Right renal cortex interstitium (tissue), 3 donors: ENCODE measurements at places on chromosomes 12 and 14.

- no peak for DNase-seq
Measured at GRCh38 chr14:60211153-60211552, 37.9 kb upstream of the PPM1A start.

DNA sequence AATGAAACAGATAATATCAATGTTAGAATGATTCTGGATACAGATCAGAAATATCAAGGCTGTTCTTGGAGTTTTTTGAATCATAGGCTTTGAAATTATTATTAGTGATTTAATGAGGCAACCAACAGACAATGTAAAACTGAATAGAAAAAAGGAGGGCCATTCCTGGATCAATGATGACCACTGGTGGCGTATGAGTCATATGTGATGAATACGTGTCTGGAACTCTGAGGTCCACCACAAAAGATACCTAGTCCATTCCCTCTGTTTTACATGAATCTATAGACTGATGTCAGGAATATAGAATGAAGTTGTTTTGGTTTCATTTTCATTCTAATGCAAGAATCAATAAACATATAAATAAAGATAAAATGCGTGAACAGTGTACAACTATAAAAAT is 78.3 kb upstream of the RTL1 start:
- DNase-seq, result no peak

DNA sequence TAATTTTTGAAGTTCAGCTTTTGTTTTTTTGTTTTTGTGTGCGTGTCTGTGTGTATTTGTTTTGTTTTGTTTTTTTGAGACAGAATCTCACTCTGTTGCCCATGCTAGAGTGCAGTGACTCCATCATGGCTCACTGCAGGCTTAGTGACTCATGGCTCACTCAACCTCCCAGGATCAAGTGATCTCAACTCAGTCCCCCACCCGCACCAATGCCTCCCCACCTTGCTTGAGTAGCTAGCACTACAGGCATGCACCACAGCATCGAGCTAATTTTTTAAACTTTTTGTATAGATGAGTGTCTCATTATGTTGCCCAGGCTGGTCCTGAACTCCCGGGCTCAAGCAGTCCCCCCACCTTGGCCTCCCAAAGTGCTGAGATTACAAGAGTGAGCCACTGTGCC is 981.4 kb downstream of the BCL11B start:
- no peak for DNase-seq

- DNase-seq, result no peak
Measured at GRCh38 chr12:105721891-105722290, 391.4 kb downstream of the C12orf75 start.

- DNase-seq, result no peak
Measured at GRCh38 chr12:80892597-80893445, 44.9 kb downstream of the LIN7A start.

GRCh38 chr14:80658155-80658554 is 283.4 kb downstream of the CEP128 start:
- DNase-seq, result no peak
